ENCODE measurements at places on chromosomes 1 and 21.
A peak's percentile ranks its signal among the peaks of the same experiment; 100 is the strongest.

GRCh38 chr1:239833723-239834122 lies 258.0 kb upstream of the FMN2 start:
- no peak for DNase-seq

GRCh38 chr21:33569991-33570390 lies 18.5 kb downstream of the DONSON start:
- DNase-seq: no peak

- peak; percentile 16 for DNase-seq
Measured at GRCh38 chr1:28860332-28861073, 48.5 kb downstream of the OPRD1 start.

DNA sequence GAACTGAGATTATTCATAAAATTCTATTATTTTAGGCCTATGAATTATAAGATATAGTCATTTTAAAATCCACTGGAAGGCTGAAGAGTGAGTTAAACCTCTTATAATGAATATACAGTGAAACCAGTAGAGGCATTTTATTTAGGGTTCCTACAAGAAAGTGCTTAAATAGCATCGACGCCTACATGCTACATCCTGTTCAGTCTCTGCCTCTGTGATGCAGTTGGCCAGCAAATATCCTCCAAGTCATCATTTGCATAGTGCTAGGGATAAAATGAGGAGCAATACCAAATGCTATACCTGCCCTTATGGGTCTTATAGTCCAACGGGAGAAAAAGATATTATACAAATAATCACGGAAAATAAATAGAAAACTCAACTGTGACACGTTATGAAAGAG lies 59.6 kb downstream of the EDEM3 start:
- peak; percentile 20 for DNase-seq

- no peak for DNase-seq
Measured at GRCh38 chr1:227885135-227885647, 62.5 kb downstream of the WNT9A start.

GRCh38 chr1:160795951-160796383 lies at the start of gene LY9:
LY9 (plus strand) TSS chr1:160796174; CDS start chr1:160796188, 14 bp downstream.
- no peak for DNase-seq

- DNase-seq: no peak
Measured at GRCh38 chr1:207402744-207403143, 51.4 kb upstream of the CR2 start.

- no peak for DNase-seq
Measured at GRCh38 chr1:3505161-3505560, 50.7 kb downstream of the ARHGEF16 start.

GRCh38 chr1:48730164-48730910 lies 46.4 kb downstream of the BEND5 start:
- DNase-seq: no peak

GRCh38 chr1:245409341-245410195 lies 254.8 kb downstream of the KIF26B start:
- DNase-seq: no peak

DNA sequence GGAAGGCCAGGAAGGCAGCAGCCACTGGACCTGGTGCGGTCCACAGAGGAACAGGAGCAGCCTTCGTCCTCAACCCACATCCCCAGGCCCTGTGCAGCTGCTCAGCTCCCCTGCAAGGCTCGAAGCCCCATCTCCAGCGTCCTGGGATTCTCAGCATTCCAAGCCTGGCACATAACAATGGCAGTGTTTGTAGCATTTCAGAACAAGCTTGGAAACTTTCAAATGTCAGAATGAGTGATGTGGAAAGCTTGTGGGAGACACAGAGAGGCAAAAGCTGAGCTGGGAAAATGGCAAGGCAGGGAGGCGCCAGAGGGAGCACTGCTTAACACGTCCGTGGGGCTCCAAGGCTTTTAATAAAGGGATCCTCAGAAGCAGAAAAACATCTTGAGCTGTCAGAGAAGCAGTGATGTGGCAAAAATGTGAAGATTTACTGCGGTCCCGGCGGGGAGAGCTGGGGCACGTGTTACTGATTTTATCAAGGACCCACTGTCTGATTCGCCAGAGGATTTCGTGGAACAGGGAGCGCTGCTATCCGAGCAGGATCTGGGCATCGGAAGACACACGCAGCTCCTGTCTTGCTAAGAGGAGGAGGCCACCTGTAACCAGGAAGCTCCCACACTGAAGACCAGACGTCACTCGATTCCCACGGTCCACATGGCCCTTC lies 38.1 kb downstream of the TOMM20 start:
- DNase-seq: peak; percentile 49

DNA sequence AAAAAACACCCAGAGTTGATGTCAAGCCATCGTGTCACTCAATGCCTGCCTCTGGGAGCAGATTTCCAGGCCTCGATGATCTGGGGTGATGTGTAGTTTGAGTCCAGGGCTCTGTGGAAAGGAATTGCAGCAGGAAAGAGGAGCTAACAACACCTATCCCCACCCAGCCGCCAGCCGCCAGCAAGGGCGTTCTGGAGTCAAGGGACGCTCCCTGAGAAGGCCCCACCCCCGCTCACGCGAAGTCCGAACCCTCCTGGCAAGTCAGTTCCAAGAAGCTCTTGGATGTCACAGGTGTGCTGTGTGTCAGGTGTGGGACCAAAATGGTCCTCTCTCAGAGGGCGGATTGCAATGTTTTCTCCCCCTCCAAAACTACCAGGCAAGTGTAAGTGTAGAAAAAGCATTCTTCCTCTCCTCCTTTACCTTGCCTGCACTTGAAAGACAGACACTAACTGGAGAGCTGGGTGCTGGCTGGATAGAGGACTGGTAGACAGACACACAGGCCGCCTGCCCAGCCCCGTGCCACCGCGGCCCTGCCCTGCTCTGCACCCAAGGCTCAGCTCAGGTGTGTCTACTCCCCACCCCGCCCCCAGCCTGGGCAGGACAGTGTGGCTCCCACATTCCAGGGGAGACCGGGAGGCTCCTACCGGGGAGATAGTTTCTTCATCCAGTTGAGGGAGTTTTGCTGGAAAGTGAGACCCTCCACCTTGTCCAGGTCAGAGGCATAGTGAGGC lies 8.5 kb downstream of the AGT start:
- no peak for DNase-seq

- DNase-seq: peak; percentile 6
Measured at GRCh38 chr21:38170704-38171682, 85.8 kb upstream of the KCNJ15 start.

DNA sequence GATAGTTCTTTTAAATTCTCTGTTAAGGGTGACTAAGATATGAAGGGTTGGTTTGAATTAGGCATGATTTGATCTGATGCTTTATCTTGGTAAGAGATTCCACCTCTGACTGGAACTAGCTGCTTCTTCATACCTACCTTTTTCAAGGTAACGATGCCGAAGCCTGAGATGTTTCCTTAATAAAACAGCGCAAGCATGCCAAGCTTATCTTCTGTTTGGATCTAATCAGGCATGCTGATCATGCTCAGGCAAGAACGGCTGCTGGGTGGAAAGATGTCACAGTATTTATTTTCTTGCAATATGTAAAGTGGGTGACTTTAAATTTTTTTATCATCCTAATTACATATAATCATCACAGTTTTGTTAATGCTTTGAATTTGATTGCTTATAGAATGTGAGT lies 148.7 kb downstream of the ADGRL2 start:
- no peak for DNase-seq

- no peak for DNase-seq
Measured at GRCh38 chr1:226069811-226070489, 7.4 kb downstream of the H3-3A start.

GRCh38 chr1:6002714-6003501 lies 10.7 kb upstream of the NPHP4 start:
- DNase-seq: no peak

GRCh38 chr1:217569021-217569420 lies 61.9 kb downstream of the GPATCH2 start:
- no peak for DNase-seq

- DNase-seq: no peak
Measured at GRCh38 chr1:63143482-63143881, 178.9 kb upstream of the FOXD3 start.

- DNase-seq: no peak
Measured at GRCh38 chr1:175566247-175566646, 177.1 kb downstream of the TNR start.

- DNase-seq: no peak
Measured at GRCh38 chr1:54984131-54984842, 3.9 kb downstream of the TMEM61 start.

DNA sequence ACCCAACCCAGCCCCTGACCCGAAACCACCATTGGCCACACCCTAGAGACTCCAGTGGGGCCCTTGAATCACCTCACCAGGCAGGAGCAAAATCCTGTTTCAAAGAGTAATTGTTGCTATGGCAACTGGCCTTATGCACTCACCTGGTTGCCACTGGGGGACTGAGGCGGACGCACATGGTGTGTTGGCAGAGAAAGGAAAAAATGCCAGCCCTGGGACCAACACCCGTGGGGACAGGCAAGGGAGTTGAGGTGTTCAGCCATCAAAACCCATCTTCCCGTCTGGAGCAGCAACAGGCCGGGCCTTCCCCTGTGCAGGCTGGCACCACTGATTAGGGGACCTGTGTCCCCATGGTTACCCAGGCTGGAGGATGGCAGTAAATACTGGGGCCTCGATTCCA lies 395.8 kb upstream of the VAMP3 start:
- DNase-seq: no peak

DNA sequence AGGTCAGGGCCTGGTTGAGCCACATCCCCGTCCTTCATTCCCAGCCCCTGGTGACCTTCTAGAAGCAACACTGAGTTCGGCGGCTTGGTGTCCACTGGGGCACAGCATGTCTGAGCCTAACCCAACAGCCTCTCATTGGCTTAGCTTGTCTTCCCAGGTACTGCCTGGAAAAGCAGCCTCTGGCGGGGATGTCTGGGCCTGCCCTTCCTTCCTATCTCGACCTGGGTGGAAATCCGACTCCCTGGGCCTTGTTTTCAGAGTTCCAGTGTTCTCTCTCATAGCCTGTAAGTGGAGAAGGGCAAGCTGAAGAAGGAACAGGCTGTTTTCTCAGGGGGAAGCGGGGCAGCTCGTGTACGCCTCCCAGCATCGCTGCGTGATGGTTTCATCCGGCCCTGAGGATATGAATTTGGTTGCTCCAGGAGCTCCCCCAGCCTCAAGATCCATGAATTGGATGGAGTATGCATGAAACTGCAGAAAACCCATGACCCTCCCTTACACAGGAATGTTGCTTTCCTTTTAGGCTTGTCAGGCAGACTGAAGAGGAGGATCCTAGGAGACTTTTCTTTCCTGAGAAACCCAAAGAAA lies 116.5 kb upstream of the IRF2BP2 start:
- no peak for DNase-seq

- DNase-seq: peak; percentile 43
Measured at GRCh38 chr1:212967801-212968200, 17.5 kb downstream of the VASH2 start.

GRCh38 chr1:175887521-175887920 lies 144.1 kb upstream of the TNR start:
- DNase-seq: no peak

- DNase-seq: no peak
Measured at GRCh38 chr1:35173909-35174540, 18.9 kb downstream of the SFPQ start.

GRCh38 chr1:23394684-23395083 lies 25.0 kb upstream of the ZNF436 start:
- DNase-seq: peak; percentile 92

DNA sequence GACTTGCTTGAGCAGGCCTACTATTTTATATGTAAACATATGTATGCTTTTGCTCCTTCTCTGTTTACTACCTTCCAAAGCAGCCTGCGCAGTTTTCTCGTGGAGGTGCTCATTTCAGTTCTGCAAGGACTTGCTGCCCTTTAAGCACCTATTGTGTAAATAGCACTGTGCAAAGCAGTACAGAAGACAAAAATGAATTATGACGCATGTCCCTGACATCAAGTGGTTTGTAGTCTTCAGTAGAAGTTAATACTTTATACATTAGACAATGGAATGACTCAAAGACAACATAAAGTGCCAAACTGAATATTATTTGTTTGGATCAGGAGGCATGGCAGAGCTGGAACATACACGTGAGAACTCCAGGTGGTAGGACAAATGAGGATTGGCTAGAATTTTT lies 611.7 kb downstream of the LMO4 start:
- DNase-seq: no peak

- DNase-seq: no peak
Measured at GRCh38 chr1:99748419-99748818, 18.0 kb downstream of the FRRS1 start.

GRCh38 chr21:44856131-44856530 lies 17.4 kb downstream of the PTTG1IP start:
- no peak for DNase-seq

- no peak for DNase-seq
Measured at GRCh38 chr1:183087001-183087400, 63.8 kb downstream of the LAMC1 start.

- DNase-seq: peak; percentile 84
Measured at GRCh38 chr21:41879190-41879998, at the start of gene PRDM15. PRDM15 (minus strand) TSS chr21:41879344; CDS start chr21:41860363, 18,981 bp downstream.

GRCh38 chr1:83627045-83627444 lies 371.9 kb downstream of the TTLL7 start:
- no peak for DNase-seq

Data from fibroblast of pulmonary artery (primary cell).